ENCODE measurements at places on chromosomes 1 and 21.

- no peak for DNase-seq
These were observed 486.1 kb upstream of the ADGRL2 start for GRCh38 chr1:81314513-81315233.

DNA sequence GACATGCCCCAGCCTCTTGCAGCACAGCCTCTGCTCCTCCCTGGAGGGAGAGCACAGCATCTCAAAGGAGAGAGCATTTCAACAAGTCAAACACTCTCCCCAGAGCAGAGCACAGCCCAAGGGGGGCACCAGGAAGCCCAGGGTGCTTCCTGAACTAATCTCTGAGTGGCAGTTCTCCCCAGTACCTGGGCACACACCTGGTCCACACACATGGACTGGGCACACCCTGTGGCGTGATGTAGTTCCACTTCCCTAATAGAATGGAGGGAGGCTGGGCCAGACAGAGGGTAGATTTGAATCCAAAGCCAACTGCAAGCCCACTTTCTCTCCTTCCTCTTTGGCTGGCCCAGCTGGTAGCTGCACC, 55.5 kb downstream of the CD46 start:
- DNase-seq = no peak

- no peak for DNase-seq
These were observed 4.0 kb downstream of the GLMP start for GRCh38 chr1:156291226-156292061.

GRCh38 chr1:239443361-239443760, 57.0 kb downstream of the CHRM3 start:
- DNase-seq = no peak

GRCh38 chr21:44528634-44528995, 11.4 kb downstream of the KRTAP10-1 start:
- no peak for DNase-seq

DNA sequence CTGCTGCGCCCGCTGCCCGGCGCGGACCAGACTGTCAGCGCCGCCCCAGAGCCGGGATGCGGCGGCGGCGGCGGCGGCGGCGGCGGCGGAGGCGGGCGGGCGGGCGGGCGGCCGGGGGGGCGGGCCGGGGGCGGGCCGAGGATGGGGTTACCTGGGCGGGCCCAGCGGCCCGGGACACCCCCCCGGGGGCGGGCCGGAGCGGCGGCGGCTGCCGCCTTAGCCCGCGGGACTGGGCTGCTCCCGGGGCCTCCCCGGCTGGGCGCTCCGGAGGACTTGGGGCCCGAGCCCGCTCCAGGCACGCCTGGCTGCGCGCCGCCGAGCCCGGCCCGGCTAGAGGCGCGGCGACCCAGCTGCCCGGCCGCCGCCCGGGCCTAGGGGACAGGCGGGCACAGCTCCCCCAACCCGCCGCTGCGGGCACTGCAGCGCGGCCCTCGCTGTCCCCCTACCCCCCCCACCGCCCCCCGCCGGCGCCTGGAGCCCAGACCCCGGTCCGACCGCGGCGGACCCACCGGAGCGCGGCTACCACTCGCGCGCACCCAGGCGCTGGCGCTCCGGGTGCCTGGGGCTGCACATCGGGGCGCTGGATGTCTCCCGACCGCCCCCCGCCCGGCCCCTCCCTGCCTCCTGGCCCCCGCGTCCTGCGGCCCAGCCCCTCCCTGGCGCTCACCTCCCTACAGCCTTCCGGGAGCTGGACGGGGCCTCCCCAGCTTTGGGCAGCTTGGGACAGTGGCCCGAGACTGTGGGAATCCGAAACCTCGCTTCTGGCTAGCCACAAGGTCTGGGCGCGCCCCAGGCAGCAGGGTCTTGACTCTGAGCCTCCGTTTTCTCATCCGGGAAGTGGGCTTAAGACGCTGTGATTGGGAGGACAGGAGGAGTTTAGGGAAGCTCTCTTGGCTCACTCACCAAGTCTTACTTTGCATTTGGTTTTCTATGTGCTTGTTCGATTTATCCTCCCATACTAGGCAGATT, at the start of gene WNT4:
Gene WNT4 (minus strand): TSS at position 33 of the 969 bp plus-strand sequence. CDS start 175 bp downstream, outside the sequence.
- no peak for DNase-seq

DNA sequence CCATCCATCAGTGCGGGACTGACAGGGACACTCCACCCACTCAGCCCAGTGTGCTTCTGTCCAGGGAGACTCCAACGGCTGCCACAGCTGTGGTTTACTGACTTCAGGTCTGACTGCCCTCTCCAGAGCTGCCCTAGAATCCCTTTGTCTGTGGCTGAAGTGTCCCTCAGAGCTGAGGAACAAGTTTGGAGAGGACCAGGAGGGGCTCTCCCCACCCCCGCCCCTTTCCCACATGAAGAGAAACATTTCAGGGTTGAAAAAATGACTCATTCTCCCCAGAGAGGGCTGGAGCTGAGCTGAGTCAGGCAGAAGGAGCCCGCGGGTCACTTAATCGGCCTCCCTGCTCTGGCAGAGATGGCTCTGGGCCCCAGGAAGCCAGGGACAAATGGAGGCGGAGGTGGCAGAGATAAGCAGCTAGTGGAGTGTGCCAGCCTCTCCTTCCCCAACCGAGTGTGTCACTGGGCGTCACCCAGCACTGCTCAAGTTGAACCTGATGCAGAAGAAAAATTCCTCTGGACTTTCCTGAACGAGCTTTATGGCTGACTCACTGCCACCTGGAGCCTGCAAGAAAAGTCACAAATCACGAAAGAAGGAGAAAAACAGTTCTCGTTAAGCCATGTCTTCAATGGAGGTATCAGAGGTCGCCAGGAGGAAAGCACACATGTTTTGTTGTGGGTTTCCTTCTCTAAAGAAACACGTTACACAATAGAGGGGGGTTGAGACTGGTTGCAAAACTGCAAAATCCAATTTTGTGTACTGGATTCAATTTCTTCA, 34.3 kb upstream of the ECE1 start:
- peak; percentile 70 for DNase-seq

DNA sequence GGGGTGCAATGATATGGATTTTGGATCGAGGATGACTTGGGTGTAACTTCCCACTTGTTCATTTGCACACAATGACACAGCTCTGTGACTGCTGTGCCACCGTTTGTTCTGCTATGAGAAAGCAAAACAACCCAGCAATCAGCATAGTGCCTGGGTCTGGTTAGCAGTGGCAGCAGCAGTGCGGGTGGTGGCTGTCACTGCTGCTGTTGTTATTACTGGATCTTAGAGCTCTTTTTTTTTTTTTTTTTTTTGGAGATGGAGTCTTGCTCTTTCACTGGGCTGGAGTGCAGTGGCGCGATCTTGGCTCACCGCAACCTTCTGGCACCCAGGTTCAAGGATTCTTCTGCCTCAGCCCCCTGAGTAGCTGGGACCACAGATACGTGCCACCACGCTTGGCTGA, 56.9 kb downstream of the TBCE start:
- no peak for DNase-seq

GRCh38 chr1:187985145-187985896, 1156.6 kb downstream of the PLA2G4A start:
- no peak for DNase-seq

- DNase-seq = no peak
These were observed 476.7 kb upstream of the CAMK1G start for GRCh38 chr1:209106861-209107260.

GRCh38 chr1:159825564-159825963, 1.1 kb upstream of the SLAMF8 start:
- no peak for DNase-seq

DNA sequence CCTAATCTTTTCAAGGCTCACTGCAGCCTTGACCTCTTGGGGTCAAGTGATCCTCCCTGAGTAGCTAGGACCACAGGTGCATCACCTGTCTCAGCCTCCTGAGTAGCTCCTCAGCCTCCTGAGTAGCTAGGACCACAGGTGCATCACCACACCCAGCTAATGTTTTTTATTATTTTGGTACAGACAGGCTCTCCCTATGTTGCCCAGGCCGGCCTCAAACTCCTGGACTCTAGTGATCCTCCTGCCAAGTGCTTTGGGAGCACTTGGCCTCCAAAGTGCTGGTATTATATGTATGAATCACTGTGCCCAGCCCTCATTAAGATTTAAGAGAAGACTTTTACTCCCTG, 58.5 kb upstream of the S1PR1 start:
- no peak for DNase-seq

DNA sequence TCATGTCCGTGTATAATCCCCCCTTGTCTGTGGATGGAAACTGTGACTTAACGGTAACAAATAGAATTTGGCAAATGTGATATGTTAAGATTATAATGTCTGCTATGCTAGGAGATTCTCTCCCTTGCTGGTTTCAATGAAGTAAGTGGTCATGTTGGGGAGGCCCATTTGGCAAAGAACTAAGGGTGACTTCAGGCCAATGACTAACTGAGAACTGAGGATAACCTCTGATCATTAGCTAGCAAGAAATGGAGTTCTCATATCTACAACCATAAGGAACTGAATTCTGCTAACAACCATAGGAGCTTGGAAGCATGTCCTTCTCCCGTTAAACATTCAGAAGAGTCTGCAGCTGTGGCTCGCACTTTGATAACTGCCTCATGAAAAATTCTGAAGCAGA, 2.3 kb downstream of the IFI44L start:
- no peak for DNase-seq

- DNase-seq = no peak
These were observed 134.4 kb downstream of the LRRC7 start for GRCh38 chr1:69702085-69702484.

DNA sequence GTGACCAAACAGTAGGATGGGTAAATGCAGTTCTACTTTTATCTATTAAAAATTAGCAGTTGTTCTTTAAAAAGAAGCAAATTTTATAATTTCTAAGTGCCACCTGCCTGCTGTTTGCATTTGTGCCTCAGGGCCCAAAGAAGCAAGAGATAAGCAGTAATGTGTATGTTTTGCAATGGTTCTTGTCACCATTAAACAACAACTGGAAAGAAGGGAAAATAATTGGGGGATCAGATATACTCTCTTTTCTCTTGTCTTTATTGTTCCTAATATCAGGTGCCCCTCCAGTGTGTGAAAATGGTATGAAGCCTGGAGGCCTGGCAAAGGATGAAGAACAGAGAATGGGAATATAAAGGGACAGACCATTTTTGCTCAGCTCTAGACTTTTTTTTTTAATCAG, 9.6 kb downstream of the B3GALT2 start:
- no peak for DNase-seq

DNA sequence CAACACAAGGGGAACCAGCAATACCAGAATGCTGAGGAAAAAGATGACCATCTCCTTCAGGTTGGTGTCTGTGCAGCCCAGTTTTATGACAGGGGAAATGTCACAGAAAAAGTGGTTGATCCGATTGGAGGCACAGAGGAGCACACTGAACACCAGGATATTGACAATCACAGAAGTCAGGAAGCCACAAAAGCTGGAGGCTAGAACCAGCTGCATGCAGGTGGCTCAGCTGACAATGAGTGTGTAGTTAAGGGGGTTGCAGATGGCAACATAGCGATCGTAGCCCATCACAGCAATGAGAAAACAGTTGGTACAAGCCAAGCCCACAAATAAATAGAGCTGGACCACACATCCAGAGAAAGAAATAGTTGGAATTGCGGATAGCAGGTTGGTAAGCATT, 16.3 kb upstream of the OR10K1 start:
- DNase-seq = no peak

DNA sequence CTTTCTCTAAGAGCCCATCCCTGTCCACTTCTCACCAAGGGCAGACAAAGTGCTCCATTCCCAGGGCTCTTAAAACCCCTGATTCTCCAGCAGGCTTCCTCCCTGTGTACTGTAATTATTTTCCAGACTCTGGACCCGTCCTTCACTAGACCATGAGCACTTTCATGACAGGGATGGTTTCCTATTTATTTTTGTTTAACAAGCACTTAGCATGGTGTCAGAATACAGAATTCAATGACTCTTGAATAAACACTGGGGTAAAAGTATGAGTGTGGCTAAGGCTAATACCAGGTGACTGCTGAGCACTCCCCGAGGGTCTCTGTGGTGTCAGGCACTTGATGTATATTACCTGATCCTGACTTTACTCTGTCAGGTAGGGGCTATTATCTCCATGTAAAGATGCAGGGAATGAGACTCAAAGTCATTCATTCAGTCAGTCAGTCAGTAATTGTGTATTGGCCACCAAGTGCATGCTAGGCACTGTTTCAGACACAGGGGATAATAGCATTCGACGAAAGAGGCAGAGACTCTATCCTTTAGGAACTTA, 47.2 kb downstream of the C1orf21 start:
- no peak for DNase-seq

GRCh38 chr1:8116894-8117264, 90.8 kb upstream of the ERRFI1 start:
- no peak for DNase-seq

- no peak for DNase-seq
These were observed 41.4 kb downstream of the CCDC18 start for GRCh38 chr1:93221913-93222312.

- no peak for DNase-seq
These were observed 73.9 kb downstream of the NENF start for GRCh38 chr1:212506666-212507065.

DNA sequence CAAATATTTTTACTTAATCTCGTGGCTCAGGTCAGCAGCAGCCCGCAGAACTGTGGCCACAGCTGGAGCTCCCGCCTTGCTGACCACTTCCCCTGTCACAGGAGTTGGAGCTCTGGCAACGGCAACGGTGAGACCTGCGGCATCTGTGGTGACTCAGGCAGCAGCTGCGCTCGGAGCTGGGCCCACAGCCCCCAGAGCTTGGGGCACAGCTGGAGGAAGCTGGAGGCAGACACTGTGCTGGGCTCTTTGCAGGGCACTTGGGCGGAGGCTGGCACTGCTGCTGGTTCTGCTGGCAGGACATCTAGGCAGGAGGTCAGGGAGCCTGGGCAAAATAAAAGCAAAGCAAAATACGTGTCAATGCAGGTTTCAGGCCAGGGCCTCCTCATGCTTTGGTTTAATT, at the start of gene LCE3A:
Gene LCE3A (minus strand): TSS at position 301 of the 400 bp plus-strand sequence. CDS start 0 bp downstream, at position 301.
- no peak for DNase-seq

GRCh38 chr1:185567440-185567839, 166.8 kb upstream of the HMCN1 start:
- DNase-seq = no peak

DNA sequence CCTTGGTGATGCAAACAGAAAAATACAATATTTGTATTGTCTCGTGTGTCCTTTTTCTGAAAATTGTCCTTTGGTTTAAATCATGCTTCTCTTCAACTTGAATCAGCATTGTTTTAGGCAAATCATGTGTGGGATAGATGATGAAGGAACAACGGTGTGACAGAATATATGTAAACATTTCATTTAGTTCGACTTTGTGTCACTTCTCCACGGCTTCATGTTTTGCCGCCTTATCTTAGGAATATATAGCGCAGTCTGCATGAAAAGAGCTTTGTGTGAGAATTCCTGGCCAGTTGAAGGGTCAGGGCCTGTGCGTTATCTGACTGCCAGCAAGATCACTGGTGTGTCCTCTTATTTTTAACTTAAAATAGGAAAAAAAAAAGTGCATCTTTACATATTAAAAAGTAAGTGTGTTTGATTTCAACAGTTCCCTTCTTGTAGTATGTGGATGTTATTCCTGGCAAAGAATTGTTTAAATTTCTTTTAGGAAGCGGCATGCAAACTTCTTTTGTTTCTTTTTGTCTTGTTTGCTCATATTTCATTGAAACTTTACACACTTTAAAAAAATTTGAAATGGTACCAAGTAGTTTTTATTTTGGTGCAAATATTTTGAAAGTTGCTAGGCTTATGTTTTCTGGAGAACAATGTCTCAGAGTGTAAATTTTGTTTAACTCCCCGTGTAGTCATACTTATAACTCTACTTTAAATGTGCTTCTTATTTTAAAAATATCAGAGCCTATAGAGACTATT, 465.2 kb downstream of the USP25 start:
- DNase-seq = peak; percentile 37

Measured in CMK (cell line).